ENCODE measurements at places on chromosomes 1 and 21. TPM values are rescaled to one million over a fixed set of nuclear protein-coding genes. Genes with fewer than 3 reads are reported as not detected.

The AMY2A gene
- polyA plus RNA-seq, result not detected

The UBASH3A gene
- not detected for polyA plus RNA-seq

The PITHD1 gene
- polyA plus RNA-seq, result 33.4 TPM

The KRTAP26-1 gene
- polyA plus RNA-seq, result not detected

The FAM43B gene
- polyA plus RNA-seq, result 1.9 TPM

The SPATA21 gene
- polyA plus RNA-seq, result 0.24 TPM

The KRTCAP2 gene
- 88.0 TPM for polyA plus RNA-seq

The ATP6V1G3 gene
- polyA plus RNA-seq, result not detected

The TRAF3IP3 gene
- 2.5 TPM for polyA plus RNA-seq

The FGR gene
- 2.4 TPM for polyA plus RNA-seq

The PALMD gene
- 92.3 TPM for polyA plus RNA-seq

The F3 gene
- 1.7 TPM for polyA plus RNA-seq

All from muscle of leg (tissue), 16 donors.